ENCODE measurements at places on chromosomes 11 and 22.

DNA sequence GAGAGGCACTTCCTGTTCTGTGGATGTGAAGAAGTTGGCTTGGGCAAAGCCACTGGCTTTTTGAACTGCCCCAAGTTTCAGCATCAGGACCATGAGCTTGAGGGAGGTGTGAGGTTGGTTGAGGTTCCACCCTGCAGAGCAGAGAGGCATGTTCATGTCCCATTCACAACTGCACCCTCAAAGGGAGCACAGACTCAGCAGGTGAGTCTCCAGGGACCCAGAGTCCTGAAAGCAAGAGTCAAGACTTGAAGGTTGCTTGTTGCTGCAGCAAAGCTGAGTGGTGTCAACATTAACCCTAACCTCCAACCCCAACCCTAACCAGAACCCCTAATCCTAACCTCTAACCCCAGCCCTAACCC lies 556.3 kb downstream of the BRD1 start:
- no peak for DNase-seq

GRCh38 chr11:27651711-27652110 lies 48.5 kb downstream of the BDNF start:
- DNase-seq: no peak

DNA sequence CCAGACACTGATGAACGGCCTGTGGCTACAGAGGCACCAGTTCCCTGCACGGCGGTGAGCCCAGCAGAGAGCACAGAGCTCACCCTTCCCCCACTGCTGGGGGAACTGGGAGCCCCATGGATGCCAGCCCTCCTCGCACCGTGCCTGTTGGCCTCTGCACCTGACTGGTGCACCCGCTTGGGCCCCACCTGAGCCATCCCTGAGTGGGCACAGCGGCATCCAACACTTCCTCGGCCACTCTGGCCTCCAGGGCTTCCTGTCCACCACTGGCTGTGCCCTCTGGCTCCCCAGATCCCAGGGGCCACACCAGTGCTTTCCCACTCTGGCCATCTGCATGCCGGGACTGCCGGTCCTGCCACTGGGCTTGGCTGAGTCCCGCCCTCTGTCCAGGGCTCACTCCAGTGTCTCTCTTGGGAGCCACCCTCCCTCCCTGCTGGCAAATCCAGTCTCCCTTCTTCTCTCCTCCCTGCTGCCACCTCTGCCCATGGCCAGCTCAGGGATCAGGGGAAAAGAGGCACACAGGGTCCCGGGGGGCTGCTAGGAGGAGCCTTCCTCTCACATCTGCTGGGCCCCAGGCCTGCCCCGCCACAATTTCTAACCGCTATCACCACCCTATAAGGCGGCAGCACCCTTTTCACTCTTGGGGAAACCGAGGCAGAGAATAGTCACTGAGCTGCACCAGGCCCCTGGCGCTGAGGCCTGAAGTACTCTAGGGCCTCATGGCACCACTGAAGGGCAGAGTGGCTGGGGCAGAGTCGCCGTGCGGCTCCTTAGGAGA lies 33.0 kb downstream of the GNB1L start:
- no peak for DNase-seq

DNA sequence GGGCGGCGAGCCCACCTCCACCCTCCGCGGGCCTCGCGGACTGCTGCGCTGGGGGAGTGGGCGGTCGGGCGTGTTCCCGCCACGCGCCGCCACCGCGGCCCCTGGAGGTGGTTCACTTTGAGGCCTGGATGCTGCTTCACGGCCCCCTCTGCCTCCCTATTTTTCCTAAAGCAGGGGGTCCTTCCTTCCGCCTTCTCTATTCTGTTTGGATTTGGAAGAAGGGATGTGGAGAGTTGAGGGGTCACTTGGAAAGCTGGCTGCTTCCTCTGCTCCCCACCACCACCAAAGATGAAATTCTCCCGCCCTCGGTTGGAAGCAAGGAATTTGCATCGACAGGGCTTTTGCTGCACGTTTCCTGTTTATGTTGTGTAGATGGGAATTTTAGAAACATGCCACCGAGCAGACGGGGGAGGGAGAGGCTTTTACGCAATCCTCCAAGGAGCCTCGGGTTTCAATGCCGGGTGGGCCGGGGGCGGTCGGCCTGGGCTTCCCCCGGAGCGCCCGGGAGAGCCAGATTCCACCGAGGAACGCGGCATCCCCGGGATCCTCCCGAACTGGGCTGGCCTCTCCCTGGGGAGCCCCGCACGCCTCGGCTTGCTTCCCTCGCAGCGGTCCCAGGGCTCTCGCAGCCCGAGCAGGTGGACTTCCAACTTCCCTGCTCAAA lies 403 bp upstream of the SBF2 start:
- DNase-seq: peak; percentile 84

DNA sequence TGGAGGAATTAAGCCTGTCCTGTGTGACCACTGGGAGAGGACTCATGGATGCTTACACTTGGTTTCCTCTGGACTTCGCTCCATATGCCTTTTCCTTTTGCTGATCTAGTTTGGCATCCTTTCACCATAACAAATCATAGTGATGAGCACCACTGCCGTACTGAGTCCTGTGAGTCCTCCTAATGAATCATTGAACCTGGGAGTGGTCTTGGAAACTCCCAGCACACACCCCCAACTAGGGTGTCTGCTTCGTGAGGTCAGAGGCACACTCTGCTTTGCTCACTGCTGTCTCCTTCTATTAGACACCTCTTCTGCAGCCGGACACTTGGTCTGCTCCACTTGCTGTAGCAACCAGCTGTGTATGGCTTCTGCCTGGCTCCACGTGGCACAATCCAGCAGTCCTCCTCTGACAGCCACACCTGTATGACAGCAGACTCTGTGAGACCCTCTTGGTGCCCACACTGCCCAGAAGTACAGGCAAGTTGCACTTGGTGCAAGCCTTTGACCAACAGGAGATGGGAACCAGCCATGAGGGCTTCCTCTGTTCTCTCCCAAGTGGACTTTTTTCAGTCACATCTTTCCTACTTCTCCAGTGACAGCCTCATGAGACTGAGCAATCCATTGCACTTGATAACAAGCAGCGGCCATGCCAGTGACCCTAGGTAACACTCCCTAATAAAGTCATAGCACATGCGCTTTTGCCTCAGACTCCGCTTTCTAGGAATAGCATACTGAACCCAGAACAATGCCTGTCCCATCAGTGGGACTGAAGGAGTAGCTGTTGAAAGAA lies 65.0 kb upstream of the HMGXB4 start:
- DNase-seq: no peak

GRCh38 chr11:66922551-66922950 lies 35.6 kb downstream of the PC start:
- DNase-seq: no peak

DNA sequence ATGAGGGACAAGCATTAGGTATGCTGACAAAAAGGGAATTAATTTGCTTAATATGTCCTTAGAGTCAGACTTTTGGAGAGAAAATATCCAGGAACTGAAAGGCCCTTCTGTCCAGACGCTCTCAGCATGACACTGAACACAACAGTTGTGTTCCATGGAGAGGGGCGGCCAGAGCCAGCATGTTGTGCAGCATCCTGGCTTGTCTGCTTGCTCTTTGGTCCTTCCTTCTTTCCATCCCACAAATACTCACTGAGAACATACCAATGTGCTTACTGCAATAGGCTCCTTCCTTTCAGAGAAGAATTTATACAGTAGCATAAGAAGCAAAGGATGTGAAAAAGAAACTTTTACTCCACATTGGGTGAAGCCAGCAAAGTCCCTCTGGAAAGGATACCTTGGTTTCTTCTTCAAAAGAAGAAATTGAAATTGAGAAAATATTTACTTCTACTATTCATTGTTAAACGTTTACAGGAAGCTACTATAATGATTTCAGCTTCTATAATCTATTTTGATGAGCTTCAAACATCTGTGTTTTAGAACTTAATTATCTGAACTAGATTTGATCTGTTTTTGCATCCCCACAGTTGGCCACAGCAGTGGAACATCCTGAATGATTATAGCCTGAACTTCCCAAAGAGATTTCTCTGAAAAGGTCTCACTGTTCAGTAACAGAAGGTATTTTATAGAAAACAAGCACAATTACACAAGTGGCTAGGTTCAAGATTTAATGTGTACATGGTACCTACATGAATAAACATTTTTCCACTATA lies 304.1 kb upstream of the PITPNB start:
- DNase-seq: no peak

DNA sequence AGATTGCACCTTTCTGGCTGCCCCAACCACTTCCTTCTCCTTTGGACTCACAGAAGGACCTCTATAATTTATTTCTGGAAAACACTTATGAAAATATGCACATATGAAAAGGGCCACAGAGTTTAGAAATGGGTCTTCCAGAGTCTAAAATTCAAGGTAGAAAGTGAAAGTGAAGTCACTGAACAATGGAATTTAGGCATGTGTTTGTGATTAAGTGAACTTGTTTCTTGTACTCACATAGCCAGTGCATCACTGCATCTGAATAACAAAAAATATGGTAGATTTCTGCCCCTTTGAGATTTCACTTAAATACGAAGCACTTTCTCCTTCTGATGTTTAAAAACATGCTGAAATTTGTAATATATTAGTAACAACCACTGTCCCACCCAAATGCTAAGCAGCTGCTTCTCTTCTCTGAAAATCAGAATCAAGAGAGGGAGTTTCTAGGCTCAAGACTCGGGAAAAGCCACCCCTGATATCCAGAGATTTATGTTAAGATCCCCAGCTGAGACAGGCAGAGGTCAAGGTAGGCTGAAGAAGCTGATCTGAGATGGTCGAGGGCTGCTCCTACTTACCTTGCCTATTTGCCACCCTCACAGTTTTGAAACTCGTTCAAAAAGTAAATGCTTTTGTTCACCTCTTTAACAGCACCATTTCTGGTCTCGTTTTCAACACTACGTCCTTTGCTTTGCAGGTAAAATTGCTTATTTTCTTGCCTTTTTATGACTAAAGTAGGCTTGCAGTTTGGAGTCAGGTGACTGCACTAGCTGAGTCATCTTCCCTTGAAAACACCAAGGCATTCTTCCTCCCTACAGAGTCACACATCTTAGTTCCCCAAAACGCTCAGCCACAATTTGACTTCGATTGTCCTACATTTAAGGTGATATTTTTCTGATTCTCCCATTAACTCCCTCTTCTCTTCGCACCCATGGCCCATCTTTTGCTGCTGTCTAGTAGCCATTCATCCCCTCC lies at the start of gene XKR3:
Gene XKR3, minus strand, starts transcription at position 696 of the 972 bp plus-strand sequence. CDS start 17,338 bp downstream, outside the sequence.
- DNase-seq: no peak

GRCh38 chr11:9459667-9460321 lies 1.0 kb upstream of the ZNF143 start:
- DNase-seq: peak; percentile 83

Measured in kidney (tissue), 22 donors.